ENCODE measurements at places on chromosomes 2 and 18. TPM values are rescaled to one million over a fixed set of nuclear protein-coding genes. Genes with fewer than 3 reads are reported as not detected.

GRCh38 chr2:61943251-61943650, 37.8 kb downstream of the COMMD1 start:
- no peak for DNase-seq

GRCh38 chr2:159908623-159909022, 110.6 kb upstream of the CD302 start:
- DNase-seq = no peak

DNA sequence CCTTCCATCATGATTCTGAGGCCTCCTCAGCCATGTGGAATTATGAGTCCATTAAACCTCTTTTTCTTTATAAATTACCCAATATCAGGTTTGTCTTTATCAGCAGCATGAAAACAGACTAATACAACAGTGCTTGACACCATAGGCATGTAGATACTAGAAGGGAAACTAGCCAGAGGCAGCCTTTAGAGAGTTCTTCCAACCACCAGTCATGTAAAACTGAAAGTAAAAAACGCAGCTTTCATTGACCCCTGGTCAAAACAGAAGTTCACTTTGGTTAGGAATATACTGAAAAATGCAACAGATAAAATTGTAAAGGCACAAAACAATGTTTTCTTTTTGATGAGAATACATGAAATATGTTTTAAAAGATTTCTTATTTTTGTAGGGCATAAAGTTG, 122.8 kb upstream of the L3MBTL4 start:
- no peak for DNase-seq

DNA sequence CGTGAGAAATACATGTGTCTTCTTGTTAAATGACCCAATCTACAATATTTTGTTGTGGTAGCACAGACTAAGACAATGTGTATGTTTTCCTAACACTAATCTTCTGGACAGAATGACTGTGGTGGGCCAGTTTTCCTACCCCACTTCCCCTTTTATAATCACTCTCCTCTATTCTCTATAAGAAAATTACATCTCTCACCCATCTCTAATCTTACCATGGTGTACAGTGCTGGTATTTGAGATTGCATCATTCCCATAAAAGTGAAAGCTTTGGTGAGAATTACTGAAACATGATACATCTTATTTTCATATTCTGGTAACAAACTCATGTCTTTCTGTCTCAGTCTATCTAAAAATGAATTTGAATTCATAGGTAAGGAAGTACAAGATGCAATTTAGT, 40.5 kb downstream of the CAVIN2 start:
- no peak for DNase-seq

DNA sequence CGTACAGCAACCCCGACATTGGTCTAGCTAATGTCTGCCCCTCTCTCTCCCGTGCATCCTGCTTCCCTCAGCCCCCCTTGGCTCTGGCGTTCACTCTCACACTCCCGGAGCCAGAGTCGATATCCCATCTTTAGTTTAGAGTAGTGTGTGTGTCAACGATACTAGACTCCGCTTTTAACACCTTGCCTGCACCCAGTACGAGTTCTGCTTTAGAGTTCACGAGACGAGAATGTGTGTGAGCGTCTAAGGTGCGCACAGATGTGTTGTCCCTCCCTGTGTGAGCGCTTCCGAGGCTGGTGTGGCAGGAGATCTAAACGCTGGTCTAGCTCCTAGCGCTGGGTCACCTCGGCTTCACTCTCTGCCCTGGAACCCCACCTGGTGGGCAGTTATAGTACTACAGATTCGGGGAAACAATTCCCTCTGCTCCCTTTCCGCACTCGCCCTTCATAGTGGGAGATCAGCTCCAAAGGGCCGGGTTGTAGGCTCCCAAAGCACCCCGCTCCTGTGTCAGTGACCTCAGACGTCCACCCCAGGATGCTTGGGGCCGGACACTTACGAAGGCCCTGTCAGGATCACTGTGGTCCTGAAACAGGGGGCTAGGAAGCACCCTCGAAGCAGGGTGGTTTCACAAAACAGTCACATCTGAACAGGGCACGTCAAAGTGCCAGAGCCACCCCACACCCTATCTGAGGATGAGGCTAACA, 2.6 kb upstream of the CYP26B1 start:
- DNase-seq = peak; percentile 74

- no peak for DNase-seq
Observed at GRCh38 chr2:30626397-30626796, 179.4 kb downstream of the LCLAT1 start.

DNA sequence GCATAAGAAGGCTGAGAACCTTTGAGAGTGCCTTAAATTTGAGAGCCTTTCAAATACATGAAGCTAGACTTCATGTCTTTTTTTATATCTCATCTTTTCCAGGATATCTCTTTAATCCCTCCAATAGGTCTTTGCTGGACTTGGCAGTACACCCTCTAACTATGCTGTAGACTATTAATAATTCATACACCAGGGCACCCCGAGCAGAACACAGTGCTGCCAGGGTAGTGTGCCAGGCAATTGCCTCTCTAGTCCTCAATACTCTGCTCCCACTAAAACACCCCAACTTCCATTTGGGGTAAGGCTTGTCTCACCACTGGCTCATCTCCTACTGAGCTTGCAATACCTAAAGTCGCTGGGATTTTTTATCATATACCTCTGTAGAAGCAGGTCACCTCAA, 80.8 kb downstream of the VIT start:
- DNase-seq = no peak

DNA sequence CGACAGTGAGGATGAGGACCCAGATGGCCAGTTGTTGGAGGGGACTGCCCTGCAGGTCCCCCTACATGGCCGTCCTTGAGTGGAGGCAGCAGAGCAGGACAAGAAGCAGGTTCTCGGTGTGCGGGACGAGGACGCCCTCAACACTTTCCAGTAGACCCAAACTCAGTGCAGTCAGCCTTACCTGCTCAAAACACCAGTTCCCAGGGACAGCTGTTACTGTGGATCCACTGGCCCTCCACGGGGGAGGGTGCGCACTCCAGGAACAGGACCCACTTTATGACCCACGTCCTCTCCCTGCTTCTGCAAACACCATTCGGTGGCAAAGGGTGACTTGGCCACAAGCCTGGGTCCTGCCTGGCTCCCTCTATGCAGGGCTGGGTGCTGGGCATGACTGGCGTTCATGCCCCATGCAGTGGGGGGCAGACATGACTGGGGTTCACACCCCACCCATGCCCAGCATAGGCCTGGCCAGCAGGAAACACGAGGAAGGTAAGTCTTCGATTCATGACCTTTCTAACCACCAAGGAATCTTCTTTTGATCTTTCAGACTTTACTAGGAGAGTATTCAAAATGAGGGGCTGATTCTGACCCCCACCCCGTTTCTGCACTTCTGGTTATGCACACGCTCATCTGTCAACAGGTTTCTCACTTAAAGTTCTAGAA, 233.7 kb downstream of the HDAC4 start:
- DNase-seq = no peak

GRCh38 chr2:169012812-169013627, 18.1 kb downstream of the ABCB11 start:
- no peak for DNase-seq

DNA sequence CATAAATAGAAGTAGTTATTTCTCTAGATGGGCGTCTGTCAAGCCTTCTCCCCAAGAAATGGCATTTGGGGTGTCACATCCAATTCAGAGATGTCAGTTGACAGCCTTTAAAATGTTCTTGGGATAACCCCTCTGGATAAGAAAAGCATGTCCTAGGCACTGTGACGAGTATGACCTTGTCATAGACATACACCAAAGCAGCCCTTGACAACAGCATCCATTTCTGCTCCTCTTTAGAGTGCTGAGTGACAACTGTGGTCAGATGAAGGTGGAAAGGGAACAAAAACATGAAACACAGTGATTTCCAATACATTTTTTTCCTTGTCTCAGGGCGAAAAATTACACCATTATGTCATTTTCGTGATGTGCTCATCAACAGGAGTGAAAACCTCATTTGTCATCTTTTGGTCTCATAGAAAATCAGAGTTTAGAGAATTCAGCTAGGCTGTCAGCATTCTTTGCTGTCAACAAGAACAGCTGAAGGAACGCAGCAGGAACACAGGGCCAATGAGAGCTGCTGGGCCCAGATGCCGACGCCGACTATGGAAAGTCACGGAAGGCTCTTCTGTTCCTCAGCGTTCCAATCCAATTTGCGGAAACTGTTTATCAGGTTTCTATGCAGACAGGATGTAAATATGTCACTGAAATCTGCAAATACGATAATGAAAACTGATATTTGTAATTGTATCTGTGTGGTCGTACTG, 193.2 kb downstream of the ICOS start:
- DNase-seq = no peak

- peak; percentile 80 for DNase-seq
Observed at GRCh38 chr18:75131381-75132000, 77.4 kb downstream of the PTGR3 start.

GRCh38 chr2:12430407-12431133, 286.2 kb upstream of the TRIB2 start:
- no peak for DNase-seq

DNA sequence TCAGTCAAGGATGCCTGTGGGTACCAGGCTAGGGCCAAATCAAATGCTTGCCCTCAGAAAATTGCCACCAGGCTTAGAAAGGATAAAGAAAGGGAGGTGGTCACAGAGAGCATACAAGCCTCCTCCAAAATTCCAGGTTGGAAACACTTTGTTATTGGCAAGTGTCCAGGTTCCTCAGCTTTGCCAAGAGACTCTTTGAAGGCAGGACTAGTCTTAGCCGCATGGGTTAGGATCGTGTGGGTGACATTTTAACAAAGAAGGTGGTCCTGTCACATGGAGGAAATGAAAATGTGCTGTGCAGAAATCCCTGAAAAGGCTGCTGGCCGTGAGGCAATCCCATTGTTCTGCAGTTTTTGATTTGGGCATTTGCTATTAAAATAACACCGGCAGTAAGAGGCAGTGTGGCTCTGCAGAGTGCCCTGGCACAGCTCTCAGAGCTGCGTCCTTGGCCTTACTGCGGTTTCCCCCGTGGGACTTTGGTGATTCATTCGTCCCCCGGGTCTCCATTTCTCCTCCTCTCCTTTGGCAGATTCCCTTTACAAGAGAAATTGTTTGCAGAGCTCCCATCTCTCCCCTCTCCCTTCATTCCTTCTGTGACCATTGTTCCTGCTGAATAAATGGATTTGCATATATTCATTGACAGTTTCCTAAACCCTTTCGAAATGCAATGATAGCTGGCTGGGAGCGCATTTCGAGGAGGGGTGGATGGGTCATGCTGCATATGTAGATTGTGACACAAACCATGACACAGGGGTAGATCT, 187.3 kb downstream of the VAPA start:
- DNase-seq = peak; percentile 46

- no peak for DNase-seq
Observed at GRCh38 chr18:2442006-2442405, 129.3 kb downstream of the METTL4 start.

DNA sequence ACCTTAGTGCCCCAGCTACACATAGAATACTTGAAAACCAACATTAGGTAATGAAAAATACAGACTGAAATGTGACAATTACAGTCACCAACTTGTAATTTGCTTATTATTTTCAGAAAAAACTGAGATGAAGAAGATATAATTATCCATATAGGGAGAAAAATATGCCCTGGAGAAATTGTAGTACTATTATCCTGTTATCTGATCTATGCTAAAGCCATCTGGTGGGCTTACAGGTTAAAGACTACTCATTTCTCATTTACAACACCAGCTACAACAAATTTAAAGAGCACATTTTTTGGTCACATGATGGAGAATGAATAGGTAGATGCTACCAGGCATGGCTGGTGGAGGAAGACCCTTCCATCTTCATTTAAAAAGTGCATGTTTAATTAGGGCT, 79.6 kb upstream of the NYAP2 start:
- DNase-seq = no peak

- DNase-seq = no peak
Observed at GRCh38 chr2:181304011-181304844, 153.0 kb upstream of the ITGA4 start.

- no peak for DNase-seq
Observed at GRCh38 chr2:20438334-20439192, 8.3 kb upstream of the RHOB start.

- DNase-seq = no peak
Observed at GRCh38 chr2:239824866-239825704, 200.1 kb downstream of the NDUFA10 start.

DNA sequence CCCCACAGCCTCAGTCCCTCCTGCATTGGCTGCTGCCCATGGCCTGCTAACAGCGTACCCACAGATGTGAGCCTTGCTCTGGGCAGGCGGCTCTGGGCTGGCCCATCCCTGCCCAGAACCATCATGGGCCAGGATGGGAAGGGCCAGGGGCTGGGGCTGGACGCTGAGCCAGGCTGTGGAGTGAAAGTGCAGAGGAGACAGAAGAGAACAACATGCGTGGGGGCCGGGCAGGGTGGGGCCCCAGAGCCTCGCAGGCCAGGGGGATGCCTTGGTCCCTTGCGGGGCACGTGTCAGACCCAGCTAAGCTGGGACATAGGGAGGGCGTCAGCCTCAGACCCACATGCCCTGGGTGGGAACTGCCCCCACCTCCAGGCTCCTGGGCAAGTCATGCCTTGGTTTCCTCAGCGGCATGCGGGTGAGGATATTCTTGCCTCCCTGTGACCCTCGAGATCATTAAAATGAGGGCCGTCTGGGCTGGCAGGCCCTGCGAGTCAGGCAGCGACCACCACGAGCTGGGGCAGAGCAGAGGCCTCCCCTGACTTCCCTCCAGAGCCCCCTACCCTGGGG, 27.3 kb downstream of the GPC1 start:
- no peak for DNase-seq

- no peak for DNase-seq
Observed at GRCh38 chr2:10675131-10675530, 14.6 kb downstream of the NOL10 start.

DNA sequence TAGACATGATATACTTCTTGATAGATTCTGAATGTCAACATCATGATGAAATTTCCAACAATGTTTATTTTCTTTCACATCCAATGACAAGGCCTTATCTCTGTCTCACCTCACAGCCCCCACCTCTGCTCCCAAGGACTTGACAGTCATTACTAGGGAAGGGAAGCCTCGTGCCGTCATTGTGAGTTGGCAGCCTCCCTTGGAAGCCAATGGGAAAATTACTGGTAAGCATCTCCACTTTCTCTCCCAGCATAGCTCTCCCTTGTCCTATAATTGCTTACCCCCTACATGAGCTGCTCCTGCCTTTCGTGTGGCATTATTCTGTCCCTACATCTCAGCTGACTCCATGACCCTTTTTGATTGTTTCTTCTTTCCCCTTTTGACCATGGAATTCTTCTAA, 821.8 kb downstream of the MBD2 start:
- DNase-seq = no peak

- no peak for DNase-seq
Observed at GRCh38 chr2:201136889-201137321, 20.9 kb downstream of the CFLAR start.

- no peak for DNase-seq
Observed at GRCh38 chr2:183014005-183014404, 24.3 kb downstream of the NCKAP1 start.

The TEX44 gene
- not detected for polyA plus RNA-seq

The VWA3B gene
- 1.1 TPM for polyA plus RNA-seq

The ST6GAL2 gene
- polyA plus RNA-seq = 4.3 TPM

The ALKAL2 gene
- polyA plus RNA-seq = not detected

The MAPK4 gene
- polyA plus RNA-seq = 28.3 TPM

The ACMSD gene
- not detected for polyA plus RNA-seq

The CXCR4 gene
- 89.1 TPM for polyA plus RNA-seq

The PTGR3 gene
- polyA plus RNA-seq = 30.8 TPM

The THSD7B gene
- 1.8 TPM for polyA plus RNA-seq

The CCL20 gene
- polyA plus RNA-seq = not detected

The RAB6C gene
- 0.29 TPM for polyA plus RNA-seq

The CCDC195 gene
- polyA plus RNA-seq = not detected

The NYAP2 gene
- polyA plus RNA-seq = 0.20 TPM

The STARD6 gene
- polyA plus RNA-seq = 0.75 TPM

The SF3B1 gene
- polyA plus RNA-seq = 71.0 TPM

The GALR1 gene
- polyA plus RNA-seq = 0.10 TPM

The ACTG2 gene
- 1.6 TPM for polyA plus RNA-seq

The MFSD2B gene
- not detected for polyA plus RNA-seq

The C2orf80 gene
- 3.3 TPM for polyA plus RNA-seq

Measured in brain (organoid and tissue), 16 donors.